IMR-90 (cell line): ENCODE measurements at places on chromosomes 3 and 15. TPM values are rescaled to one million over a fixed set of nuclear protein-coding genes. Genes with fewer than 3 reads are reported as not detected.

DNA sequence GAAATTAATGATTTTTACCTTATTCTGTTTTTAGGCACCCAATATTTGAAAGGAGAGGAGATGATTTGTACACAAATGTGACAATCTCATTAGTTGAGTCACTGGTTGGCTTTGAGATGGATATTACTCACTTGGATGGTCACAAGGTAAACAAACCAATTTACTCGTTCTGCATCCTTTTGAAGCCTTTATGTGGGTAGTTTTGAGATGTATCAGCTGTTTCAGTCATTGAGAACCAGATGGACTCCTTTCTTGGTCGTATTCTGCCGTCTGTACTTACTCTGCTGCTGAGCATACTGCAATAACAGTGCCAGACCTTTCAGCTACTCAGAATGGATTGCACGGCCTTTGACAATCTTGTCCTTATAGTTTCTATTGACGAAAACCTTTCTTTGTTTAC, 13.3 kb downstream of the DNAJB11 start:
- H3K36me3 ChIP-seq: peaks cover 19% of the 10 kb centered on the region
- no peaks in the 10 kb centered on the region for H3K27me3 ChIP-seq
- no peak overlapping the region for H3K4me3 ChIP-seq
- no peaks in the 10 kb centered on the region; the same call in 1 of the 2 replicates for H3K4me1 ChIP-seq

DNA sequence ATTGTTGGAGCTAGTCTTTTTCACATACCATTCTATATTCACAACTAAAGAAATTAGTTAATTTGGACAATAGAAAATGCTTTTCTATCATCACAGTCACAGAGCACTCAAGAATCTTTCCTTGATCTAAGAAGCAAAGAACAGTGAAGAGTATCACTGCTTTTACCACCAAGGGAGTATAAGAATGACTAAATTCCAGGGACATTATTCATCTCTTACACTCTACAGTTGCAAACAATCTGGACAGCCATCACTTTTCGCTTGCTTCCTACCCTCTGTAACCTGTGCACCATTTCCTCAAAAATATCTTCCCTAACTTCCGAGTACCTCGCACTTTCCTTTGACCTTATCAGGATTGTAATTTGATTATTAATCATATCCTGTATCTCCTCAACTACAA, 359.5 kb upstream of the TMCO5A start:
- H3K27me3 ChIP-seq: no peaks in the 10 kb centered on the region
- H3K4me3 ChIP-seq: no peak overlapping the region
- no peak for DNase-seq
- no peaks in the 10 kb centered on the region for H3K36me3 ChIP-seq

The P2RY12 gene
- polyA plus RNA-seq: not detected in 2 replicates

DNA sequence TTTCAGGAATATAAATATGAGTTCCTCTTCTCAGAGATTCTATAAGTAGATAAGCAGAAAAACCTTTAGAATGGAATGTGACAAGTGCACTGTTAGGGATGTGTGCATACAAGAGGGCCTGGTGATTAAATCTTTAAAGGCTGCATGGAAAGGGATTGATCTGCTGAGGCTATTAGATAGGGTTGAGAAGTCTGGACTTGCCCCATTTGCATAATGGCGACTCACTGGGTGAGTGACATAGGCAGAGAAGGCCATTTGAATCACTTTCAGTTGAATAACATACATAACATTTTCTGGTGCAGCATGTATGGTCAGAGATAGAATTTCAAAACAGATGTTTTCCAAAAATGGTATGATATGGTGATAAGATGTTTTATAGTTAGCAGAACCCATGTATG, 156.9 kb downstream of the ZNF621 start:
- no peak overlapping the region for H3K4me3 ChIP-seq
- H3K27ac ChIP-seq: no peak overlapping the region
- H3K36me3 ChIP-seq: no peaks in the 10 kb centered on the region
- no peaks in the 10 kb centered on the region for H3K4me1 ChIP-seq

The SCG3 gene
- polyA plus RNA-seq: 0.02 TPM in 1 of 2 replicates, not detected in the other

DNA sequence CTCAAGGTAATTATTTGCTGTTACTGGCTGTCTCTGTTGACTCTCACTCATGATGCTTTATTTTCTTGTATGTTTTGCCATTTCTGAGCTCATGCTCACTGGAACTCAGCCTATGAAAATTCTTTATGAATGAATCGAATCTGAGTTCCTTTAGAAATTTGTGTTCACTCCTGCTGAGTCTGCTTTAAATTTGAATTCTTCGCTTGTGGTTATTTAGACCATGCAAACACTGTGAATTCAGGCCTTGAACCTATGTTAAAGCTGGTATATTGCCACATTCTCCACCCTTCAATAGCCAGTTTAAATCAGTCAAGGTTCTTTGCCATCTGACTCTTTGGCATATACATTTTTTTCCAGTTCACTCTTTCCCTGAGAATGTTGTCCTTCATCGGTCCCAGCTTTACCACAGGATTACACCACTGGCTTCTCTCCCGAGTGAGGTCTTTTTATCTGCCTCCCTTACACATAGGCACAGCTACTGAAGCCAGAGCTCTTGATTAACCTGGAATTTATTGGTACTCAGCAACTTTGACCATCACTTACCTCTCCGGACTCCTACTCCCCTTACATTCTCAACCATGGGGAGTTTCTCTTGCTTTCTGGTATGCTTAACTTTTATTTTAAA, 400.6 kb downstream of the VPS13C start:
- no peaks in the 10 kb centered on the region for H3K27me3 ChIP-seq
- no peak overlapping the region for H3K4me3 ChIP-seq
- H3K4me1 ChIP-seq: no peaks in the 10 kb centered on the region
- H3K36me3 ChIP-seq: no peaks in the 10 kb centered on the region
- no peak for DNase-seq

The TMEM266 gene
- 0.06 TPM in 1 of 2 replicates, not detected in the other for polyA plus RNA-seq

DNA sequence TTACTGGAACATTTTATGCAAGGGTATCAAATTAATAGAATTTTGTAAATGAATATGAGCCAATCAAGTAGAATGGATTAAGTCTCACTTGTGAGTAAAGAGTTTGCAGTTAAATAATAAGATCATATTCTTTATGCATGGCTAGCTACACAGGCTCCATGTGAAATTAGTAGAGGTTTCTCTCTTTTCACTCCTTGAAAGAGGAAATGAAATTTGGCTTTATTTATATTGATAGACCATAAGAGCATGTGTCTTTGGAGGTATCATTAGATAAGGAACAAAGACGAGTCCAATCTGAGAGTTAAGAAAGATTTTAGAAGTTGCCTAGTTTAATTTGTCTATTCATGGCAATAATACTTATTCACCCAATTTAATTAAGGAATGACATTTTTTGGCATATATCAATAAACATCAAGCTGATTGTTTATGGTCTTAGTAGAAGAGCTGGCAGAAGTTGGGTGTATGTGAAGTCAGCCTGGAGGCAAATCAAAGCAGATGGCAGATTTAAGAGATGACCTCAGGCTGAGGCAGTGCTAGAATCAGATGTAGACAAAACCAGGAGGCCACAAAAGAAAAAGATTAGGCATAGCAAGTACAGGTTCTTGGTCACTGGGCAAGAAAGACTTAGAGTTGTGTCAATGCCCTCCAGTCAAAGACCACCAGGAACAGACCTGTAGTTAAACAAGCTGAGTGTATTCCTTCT, 406.5 kb upstream of the ARHGEF26 start:
- H3K4me3 ChIP-seq: no peak overlapping the region
- H3K27me3 ChIP-seq: no peaks in the 10 kb centered on the region
- H3K36me3 ChIP-seq: no peaks in the 10 kb centered on the region
- H3K4me1 ChIP-seq: no peaks in the 10 kb centered on the region
- no peak overlapping the region for H3K27ac ChIP-seq

GRCh38 chr15:67127331-67127664, 61.9 kb downstream of the SMAD3 start:
- no peak overlapping the region for H3K4me3 ChIP-seq
- no peak for DNase-seq
- H3K27me3 ChIP-seq: no peaks in the 10 kb centered on the region
- peaks cover 63% of the 10 kb centered on the region for H3K4me1 ChIP-seq
- H3K27ac ChIP-seq: peak overlapping the region; percentile 99

DNA sequence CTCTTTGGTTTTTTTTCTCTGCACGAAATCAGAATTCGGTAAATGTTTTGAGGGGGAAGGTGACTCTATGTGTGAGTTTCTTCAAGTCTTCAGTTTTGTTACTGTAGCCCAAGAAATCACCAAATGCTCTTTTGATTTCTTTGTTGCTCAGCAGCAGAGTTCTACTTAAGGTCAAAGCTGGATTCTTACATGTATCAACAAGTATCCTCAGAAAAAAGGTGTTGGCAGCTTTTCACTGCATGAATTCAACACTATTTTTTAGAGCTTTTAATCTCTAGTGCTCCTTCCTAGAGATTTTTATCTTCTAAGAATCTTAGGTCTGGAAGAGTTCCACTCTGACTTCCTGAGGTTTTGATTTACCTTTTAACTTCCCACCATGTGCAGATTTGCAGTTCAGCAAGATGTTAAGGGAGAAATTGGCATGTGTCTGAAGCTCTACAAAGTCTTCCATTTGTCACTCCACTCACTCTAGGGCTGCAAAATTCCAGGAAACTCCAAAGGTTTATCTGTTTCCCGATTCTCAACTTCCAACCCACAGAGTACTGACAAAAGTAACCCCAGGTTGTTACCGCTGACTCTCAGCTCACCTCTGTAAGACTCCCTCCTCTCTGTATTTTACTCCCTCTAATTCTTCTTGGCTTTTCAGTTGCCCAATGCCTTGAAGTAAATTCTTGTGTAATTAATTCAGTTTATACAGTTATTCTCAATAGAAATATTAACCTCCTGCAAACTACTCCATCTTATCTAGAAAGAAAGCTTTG, 13.3 kb upstream of the CD200 start:
- no peaks in the 10 kb centered on the region for H3K36me3 ChIP-seq
- peaks cover 10% of the 10 kb centered on the region for H3K27me3 ChIP-seq
- H3K4me1 ChIP-seq: no peaks in the 10 kb centered on the region
- DNase-seq: no peak

- no peaks in the 10 kb centered on the region for H3K36me3 ChIP-seq
- peaks cover 3% of the 10 kb centered on the region for H3K4me1 ChIP-seq
- no peak overlapping the region for H3K27ac ChIP-seq
- DNase-seq: peak; percentile 67
Measured at GRCh38 chr15:101615986-101616848, 36.0 kb downstream of the TM2D3 start.

The GRK7 gene
- polyA plus RNA-seq: not detected in 2 replicates

The NRG4 gene
- not detected in 2 replicates for polyA plus RNA-seq

DNA sequence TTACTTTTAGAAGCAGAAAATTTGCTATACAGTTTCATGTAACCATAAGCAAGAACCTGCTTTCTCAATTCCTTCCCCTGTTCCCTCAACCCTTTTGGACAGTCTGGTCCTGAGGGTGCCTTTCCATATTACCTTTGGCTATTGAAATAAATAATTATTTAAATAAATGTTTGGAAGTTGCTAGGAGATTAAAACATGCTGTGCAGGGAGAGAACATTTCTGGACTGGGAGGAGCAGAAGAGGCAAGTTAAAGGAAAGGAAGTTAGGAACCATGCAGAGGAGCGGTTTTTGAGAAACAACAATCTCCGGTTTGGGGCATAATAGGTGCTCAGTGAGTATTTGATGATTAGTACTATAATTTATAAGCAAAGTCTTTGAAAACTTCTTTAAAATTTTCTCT, 41.8 kb downstream of the ZNF609 start:
- no peak overlapping the region for H3K27ac ChIP-seq
- H3K4me1 ChIP-seq: peaks cover 16% of the 10 kb centered on the region
- no peak overlapping the region for H3K4me3 ChIP-seq
- H3K27me3 ChIP-seq: no peaks in the 10 kb centered on the region
- DNase-seq: no peak

- H3K4me3 ChIP-seq: no peak overlapping the region
- H3K27me3 ChIP-seq: no peaks in the 10 kb centered on the region
- no peak overlapping the region for H3K27ac ChIP-seq
- no peaks in the 10 kb centered on the region for H3K36me3 ChIP-seq
- DNase-seq: no peak
- no peaks in the 10 kb centered on the region for H3K4me1 ChIP-seq
Measured at GRCh38 chr3:140375002-140375401, 302.9 kb upstream of the TRIM42 start.

DNA sequence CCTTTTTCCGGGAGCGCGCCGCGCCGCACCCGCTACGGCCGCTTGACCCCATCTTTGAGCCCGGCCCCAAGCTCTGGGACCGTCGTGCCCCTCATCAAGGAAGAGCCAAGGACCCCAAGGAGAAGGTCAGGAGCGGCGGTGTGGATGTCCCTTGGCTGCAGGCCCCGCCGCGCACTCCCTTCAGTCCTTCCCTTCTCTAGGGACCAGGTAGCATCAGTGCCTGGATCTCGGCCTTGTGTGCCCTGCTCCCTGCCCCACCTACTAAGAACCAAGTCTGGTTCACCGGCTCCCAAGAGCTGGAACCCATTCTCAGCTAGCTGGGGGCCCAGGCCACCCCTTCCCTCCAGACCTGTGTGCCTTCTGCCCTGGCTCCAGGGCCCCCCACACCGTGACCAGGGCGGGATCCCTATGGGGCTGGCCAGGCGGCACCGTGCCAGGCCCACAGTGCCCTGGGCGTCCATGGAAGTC, 69.3 kb upstream of the CGNL1 start:
- H3K36me3 ChIP-seq: no peaks in the 10 kb centered on the region
- no peak overlapping the region for H3K27ac ChIP-seq
- peaks cover 14% of the 10 kb centered on the region; the same call in 1 of the 2 replicates for H3K4me1 ChIP-seq

DNA sequence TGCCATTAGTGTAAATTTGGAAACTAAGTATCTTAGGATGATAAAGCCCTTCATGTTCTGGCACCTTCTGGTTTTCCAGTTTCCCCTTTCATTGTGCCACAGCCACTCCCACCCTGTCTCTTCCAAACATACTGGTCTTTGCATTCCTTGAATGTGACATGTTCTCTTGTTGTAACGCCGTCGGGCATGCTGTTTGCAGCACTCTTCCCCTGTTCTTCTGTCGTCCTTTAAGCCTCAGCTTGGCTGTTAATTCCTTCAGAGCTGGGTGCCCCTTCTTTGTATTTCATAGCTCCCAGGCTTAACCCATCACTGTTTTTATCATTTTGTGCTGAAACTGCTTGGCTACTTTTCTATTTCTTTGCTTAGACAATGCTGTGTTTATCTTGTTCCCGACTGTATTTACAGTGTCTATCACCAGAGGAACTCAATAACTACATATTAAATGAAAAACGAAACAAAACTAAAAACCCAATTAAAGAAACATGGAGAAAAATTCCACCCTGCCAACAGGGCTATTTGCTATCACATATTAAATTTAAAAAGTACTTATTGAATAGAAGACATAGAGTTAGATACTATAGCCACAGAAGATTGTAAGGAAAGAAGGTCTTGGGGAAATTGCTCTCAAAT, 95.4 kb upstream of the KCNAB1 start:
- no peaks in the 10 kb centered on the region for H3K4me1 ChIP-seq
- H3K27ac ChIP-seq: no peak overlapping the region
- no peaks in the 10 kb centered on the region for H3K27me3 ChIP-seq
- peak; percentile 8 for DNase-seq

The LTK gene
- 0.62 and 0.77 TPM in 2 replicates for polyA plus RNA-seq

The SUCLG2 gene
- polyA plus RNA-seq: 21.4 and 26.8 TPM in 2 replicates

DNA sequence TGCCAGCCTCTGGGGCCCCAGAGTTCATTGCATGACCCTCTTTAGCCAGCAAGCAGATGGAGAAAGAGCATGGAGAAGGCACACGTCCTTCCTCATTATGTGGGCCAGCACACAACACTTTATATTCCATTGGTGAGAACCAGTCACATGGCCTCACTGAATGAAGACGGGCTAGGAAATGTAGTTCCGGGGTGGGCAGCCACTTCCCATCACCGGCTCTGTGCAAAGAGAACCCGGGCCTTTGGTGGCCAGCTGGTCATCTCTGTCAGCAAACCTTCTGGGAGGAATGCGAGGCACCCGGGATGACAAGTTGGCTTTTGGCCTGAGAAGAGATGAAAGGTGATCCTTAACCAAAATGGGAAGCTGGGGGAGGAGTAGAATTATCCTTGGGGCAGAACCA, 90.2 kb upstream of the VGLL4 start:
- H3K4me1 ChIP-seq: no peaks in the 10 kb centered on the region
- no peak for DNase-seq
- no peak overlapping the region for H3K4me3 ChIP-seq
- peaks cover 34% of the 10 kb centered on the region for H3K27me3 ChIP-seq

GRCh38 chr15:77454951-77455350, 34.3 kb downstream of the HMG20A start:
- no peak overlapping the region for H3K27ac ChIP-seq
- no peak overlapping the region for H3K4me3 ChIP-seq
- H3K4me1 ChIP-seq: peaks cover 25% of the 10 kb centered on the region
